Caco-2 (cell line): ENCODE measurements at places on chromosomes 1 and 21.

DNA sequence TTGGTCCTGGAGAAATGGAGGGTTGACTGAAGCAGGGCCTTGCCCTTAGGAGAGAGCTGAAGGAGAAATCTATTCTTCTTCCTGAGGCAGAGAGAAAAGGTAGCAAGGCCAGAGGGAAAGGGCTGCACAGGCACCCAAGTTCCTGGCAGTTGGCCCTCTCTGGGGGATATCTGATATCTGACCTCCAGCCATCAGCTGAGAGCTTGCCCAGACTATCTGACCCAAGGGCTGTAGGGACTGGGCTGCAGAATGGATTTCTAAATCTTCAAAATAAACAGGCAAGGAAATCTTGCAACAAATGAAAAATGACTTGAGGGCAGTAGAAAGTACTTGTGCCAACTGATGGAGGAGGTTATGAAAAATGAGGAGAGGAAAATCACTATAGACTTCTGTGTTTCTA is 498 bp upstream of the CLCA2 start:
- DNase-seq = no peak

DNA sequence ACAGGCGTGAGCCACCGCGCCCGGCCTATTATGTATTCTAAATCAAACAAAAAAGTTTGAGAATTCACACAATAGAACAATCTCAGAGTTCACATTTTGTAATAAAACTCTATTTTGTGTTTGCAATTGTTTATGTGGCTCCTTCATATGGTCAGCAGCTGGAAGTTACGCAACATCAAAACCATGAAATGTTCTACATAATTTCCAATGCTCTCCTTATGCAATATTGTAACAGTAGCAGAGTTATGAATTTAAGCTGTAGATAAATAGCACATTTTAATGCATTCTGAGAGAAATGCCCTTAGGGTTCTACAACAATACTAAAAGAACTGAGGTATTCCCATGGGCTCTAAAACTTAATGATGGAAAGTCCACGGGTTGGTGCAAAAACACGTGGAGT is 62.3 kb upstream of the COL11A1 start:
- no peak for DNase-seq

DNA sequence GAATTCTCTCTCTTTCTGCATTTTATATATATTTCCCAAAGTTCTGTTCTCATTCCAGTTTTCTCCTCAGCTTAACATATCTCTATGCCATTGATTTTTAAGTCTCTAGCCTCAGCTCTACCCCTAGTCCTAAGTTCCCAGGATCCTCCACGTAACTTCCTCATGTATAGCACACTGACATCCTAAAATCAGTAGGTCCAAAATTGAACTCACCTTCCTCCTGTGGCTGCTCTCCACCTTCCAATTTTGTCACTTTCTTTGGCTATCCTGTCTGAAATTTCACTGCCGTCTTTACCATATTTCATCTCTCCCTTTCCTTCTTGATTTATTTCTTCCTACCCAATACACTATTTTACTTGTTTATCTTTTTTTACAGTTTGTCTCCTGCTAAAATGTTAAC is 1.5 kb downstream of the SLAMF6 start:
- DNase-seq = no peak

DNA sequence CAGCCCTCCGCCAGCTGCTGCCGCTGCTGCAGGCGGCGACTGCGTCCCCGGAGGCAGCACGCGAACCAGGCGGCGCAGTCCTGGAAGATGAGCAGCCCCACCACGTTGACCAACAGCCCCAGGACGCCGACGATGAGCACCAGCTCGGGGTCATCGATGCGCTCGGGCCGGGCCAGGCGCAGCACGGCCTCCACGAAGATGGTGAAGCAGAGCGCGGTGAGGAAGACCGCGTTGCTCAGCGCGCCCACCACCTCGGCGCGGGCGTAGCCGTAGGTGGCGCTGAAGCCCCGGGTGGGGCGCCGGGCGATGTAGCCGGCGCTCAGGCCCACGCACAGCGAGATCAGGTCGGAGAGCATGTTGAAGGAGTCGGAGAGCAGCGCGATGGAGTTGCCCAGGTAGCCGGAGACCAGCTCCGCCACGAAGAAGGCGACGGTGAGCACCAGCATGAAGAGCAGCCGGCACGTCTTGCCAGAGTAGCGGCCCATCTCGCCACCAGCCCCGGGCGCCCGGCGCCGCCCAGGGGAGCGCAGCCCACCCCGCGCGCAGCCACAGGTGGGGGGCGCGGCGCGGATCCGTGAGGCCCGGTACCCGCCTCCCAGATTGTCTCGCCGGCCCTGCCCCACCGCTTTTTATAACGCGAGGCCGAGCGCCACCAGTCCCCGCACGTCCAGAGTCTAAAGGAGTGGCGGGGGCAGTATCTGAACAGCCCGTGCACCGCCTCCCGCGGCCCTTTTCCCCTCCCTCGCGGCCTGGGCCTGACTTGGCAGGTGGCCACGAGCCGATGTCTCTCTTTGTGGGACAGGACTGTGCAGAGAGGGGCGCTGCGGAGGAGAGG is at the start of gene SLC30A10:
TSS of gene SLC30A10 (minus strand) at position 602 of the 835 bp plus-strand sequence. CDS start at position 485, 117 bp downstream.
- peak; percentile 38 for DNase-seq

DNA sequence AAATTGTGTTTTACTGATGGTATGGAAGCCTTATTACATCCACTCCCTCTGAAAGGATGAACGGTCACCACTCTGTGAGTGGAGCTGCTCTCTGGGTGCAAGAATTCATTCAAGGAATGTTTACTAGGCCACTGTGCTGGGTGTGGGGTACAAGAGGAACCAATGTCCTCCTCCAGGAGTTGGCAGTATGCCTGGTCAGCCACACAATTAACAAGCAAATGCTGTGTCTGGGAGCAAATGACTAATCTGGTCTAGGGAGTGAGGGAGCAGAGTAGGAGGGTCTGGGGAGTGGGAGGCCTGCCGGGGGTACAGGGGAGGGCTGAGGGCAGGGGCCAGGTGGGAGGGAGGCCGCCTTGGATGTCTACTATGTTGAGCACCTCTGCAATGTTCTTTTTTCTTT is 27.2 kb upstream of the TDRD10 start:
- no peak for DNase-seq

DNA sequence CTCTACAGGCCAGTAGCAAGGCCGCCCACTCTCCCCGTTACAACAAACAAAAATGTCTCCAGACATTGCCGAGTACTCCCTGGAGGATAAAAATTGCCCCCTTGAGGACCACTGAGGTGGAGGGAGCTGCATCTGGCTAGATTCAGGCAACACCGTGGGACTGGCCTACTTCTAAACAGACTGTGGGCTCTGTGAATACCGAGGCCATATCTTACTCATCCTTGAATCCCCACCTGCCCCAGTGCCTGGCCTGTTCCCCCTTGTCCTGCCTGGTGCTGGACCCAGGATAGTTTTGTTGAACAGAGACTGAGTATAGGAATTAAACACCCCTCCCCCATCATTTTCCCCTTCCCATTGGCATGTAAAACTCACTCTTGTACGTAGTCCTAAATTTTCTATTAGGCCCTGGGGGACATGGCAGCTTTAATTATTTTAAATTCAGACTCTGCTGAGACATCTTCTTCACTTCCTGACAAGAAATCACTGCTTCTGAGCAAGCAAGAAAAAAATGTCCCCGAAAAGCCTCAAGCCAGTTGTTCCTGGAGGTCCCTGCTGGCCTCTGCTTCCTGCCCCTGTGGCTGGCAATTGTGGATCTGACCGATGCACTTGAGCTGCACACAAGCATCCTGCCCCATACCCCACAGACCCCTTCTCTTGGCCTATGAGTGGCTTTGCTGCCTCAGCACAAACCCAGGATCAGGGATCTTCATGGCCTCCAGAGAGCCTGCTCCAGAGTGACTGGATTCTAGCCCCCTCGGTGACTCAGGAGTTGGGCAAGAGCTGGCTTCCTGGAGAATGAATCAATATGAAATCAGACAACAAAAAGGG is 111.0 kb downstream of the ACTL8 start:
- DNase-seq = no peak

DNA sequence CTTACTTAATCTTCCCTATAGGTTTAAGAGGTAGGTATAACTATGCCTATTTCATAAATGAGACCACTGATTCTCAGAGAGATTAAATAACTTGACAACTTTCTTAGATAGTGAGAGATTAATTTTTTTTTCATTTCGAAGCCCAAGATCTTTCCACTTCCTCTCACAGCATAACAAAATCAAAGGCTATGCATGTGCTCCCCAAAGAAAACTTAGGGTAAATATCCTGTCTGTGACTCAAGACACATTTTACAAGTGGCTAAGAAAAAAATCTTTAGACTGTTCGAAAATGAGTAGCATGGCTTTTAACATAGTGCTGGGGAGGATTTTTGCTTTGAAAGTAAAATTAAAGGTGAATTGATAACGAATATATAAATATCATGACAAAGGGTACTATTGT is 8.2 kb upstream of the C1orf141 start:
- DNase-seq = no peak

DNA sequence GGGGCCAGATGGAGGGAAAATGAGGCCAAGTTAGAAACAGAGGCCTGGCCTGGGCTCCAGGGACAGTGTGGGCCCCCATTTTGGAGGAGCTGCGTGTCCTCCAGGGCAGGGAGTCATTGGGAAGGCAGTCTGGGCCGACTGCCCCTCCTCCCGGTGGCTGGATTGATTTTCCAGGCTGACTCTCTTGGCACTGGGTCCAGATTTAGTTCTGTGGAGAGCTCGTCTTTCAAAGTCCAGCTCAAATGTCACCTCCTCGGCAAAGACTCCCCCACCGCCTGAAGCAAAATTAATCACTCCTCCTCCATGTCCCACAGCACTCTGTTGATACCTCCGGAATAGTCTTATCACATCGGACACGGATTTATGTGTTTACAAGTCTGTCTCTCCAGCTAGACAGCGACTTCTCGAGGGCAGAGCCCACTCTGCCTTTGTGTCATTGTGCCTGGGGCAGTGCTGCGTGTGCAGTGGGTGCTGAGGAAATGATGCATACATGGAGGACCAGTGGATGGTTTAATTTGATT is 175.1 kb downstream of the CAMTA1 start:
- no peak for DNase-seq

GRCh38 chr1:63401945-63402344 is 34.5 kb downstream of the ALG6 start:
- no peak for DNase-seq
